ENCODE measurements at places on chromosomes 3 and 15.

DNA sequence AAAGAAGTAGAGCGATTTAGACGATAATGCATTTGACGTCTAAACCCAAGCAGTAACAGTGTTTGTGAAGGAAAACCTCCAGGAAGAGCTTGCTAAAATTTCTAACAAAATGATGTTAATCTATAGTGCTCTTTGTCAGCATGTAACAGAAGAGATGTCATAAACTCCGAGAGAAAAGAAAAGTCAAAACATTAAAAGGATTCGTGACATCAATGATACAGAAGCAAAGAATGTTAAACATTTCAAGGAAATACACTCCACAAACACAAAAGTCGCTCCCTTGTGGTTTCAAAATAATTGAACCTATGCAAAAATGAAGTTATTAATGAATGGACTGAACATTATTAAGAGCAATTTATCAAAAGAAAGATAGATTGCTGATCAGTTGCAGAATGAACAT is 27.9 kb downstream of the AADAC start:
- DNase-seq: no peak

DNA sequence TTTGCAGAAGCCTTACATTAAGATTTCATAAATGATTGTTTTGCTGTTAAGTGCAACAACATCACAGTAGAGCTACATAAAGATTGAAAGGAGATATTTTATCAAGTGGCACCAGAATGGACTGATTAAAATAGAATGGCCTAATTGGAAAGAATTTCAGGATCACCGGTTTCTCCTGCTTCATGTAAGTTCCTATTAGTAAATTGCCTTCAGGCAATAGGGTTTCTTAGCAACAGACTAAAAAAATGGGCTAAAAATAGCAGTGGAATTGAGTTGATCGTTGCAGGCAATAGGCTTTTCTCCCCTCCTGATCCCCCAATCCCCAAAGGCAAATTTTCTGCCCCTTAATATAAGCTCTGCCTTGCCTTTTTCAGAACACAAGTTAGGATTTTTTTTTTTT is 917 bp downstream of the LNP1 start:
- DNase-seq: peak; percentile 49

DNA sequence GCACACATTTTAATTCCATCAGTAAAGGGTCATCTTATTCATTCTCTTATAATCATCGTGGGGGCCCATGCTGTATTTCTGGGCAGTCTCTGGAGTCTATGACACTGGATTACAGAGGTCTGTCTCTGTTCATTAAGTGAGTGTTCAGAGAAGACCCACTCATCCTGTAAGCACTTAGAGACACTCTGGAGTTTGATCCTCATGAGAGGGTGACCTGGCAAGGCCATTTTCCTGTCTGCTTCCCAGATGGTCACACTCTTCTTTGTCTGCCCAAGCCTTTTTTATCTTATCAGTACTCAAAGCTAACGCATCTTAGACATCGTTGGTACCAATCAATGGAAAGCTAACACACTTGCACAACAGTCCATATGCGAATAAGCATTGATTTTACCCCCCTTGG is 333.1 kb downstream of the RORA start:
- no peak for DNase-seq

DNA sequence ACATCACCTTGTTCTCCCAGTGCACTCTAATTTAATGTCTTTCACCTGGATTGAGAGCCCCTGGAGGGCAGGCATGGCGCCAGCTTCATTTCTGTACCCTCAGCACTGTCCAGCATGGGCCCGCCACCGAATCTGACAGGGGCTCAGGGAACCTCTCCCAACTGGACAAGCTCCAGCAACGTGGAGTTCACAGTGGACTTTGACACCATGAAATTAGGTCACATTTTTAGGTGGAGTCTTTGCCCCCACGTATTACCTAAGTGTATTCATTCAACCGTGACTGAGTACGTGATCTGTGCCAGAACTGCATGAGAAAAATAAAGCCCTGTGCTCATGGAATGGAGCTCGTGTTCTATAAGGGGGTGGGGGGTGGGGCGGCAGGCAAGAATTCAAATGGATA is 94.1 kb upstream of the ATP2B2 start:
- no peak for DNase-seq

DNA sequence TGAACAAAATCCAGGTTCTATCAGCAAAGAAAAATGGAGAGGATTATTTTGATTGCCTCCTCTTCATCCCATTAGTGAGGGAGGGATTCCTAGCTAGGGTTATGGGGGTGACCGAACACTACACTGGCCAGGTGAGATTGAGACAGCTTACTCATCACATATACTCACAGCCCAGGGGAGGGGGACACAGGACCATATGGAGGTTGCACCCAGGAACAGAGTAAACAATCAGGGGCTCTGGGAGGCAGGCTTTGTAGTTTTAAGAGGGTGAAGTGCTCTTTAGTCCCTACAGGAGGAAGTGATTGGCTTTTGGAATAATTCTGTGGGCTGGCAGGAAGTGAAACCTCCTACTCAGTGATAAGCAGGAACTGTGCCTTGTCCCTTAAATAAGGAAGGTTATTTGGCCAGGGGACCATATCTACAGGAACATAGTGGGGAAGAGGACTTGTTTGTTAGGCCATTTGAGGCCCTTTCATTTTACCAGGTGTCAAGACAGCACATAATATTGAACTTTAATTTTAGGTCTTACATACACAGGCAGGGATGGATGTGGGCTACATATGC is 17.5 kb upstream of the KCTD6 start:
- no peak for DNase-seq

- DNase-seq: no peak
These were observed 278.6 kb downstream of the CNTN4 start for GRCh38 chr3:2377281-2377680.

- DNase-seq: no peak
These were observed 204.0 kb upstream of the WNT5A start for GRCh38 chr3:55691141-55691540.

GRCh38 chr3:38367779-38368178 is 21.2 kb downstream of the XYLB start:
- no peak for DNase-seq

DNA sequence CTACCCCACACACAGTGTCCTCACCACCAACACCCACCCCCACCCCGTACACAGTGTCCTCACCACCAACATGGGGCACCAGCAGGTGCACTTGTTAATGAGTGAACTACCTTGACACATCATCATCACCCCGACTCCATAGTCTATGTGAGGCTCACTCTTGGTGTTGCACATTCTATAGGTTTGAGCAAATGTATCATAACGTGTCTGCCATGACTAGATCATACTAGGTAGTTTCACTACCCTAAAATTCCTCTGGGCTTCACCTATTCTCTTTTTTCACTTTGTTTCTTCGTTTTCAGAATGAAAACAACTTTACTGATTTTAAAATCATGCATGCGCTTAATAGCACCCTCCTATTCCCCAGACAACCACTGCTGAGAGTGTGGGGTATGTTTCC is 102.6 kb upstream of the SLC6A6 start:
- DNase-seq: no peak

DNA sequence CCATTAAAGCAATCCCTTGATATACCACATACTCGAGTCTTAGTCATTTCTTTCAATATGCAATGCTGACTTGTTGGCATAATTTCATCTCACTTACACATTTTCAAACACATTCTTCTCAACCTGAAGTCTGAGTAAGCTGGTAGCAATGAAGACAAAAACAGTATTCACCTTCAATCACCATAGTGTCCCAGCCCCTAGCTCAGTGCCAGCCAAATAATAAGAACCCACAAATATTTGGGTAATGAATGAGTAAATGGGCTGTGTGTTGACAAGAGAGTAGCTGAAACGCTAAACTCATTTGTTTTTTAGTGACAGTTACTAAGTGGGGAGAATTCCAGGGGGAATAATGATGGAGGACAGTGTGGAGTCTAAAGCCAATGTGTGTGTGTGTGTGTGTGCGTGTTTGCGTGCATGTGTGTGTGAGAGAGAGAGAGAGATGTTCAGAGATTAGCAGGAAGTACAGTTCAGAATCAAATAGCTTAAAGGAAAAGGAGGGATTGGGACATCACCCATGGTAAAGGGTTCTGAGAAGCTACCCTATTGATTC is 165.7 kb downstream of the GAP43 start:
- peak; percentile 60 for DNase-seq

DNA sequence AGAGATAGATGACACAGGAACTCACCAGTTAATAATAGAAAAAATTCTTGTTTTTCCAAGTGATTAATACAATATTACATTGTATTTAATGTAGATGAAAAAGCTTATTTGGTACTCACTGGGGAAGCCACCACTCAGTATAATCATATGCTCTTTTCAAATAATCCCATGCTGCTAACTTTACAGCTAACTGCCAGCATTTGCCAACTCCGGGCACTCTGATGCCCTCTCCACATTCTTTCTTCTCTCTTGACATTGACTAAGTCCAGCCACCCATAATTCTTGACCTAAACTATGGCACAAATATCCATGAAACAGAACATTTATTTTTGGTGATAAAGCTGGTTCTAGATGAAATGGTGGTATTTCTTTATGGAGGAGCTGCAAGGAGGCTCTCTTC is 384.9 kb downstream of the ZBTB20 start:
- DNase-seq: no peak

DNA sequence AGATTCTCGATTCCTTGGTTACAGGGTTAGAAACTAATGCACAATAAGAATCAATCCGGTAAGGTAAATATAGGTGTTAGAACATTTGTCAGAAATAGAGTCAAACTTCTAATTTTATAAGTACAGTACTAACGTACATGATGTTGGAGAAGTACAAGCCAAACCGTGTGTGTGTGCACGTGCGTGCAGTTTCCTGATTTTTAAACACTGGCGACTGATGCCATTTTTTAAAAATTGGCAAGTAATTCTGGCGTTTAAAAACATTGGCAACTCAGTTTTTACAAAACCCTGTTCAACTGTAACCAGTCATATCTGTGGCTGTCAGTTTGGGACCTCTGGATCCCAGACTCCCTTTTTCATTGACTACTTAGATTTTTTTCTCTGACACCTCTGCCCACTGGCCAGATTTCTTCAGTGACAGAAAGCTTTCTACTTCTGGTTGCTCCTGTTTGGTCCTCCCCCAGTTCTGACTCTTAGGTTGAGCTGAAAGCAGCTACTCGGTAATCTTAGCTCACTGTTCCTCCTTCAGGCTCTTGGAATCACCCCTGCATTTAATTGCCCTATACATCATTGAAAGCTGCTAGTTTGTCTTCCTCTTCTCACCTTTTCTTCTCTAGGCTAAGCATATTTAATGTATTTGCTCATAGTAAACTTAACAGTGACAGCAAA is 843 bp downstream of the ATG7 start:
- no peak for DNase-seq
